ENCODE measurements at places on chromosomes 5 and 9.

GRCh38 chr5:64811050-64811640 is 42.4 kb downstream of the CWC27 start:
- DNase-seq: peak; percentile 61

DNA sequence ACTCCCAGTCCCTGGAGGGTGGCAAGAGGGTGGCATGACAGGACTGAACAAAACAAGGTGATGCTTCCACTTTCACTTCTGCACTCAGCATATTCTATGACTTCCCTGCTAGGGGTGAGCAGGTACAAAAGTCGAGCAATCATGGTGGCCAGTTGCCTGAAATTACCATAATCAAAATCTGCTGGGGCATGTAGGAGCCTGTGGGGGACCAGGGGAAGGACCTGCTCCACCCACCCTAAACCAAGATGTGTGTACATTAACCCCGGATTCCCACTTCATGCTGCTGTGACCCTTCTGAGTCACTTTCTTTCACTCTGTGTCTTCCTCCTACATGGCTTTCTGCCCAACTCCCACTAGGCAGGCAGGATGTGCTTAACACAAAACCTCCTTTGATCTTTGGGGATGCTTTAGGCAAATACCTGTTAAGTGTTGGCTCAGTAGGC is 73.3 kb upstream of the PHF24 start:
- DNase-seq: peak; percentile 20

DNA sequence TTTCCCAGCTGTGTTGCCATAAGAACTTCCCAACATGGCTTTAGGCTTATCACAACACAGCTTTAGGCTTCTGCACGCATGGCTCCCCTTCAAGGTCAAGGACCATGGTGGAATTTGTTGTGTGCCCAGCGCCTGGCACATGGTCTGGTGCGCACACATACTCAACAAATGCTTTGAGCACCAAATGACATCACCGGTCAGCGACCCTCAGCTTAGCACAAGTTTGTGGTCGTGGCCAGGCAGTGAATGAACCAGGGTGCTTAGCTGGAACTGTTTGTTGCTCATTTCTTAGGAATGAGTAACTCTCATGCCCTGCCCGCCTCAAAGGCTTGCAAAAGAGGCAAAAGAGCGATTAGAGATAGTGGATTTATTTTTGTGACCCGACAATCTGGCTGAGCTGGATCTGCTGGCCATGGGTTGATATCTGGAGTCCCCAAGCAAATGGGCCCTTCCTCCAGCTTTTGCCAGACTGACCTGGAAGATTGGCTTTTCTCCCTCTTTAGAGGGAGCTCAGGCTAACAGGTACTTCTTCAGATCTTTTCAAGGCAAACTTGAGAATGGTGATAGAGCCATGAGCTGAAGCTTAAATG is 58.9 kb downstream of the DAP start:
- DNase-seq: no peak

GRCh38 chr5:115484368-115484767 is 60.2 kb downstream of the FEM1C start:
- no peak for DNase-seq

DNA sequence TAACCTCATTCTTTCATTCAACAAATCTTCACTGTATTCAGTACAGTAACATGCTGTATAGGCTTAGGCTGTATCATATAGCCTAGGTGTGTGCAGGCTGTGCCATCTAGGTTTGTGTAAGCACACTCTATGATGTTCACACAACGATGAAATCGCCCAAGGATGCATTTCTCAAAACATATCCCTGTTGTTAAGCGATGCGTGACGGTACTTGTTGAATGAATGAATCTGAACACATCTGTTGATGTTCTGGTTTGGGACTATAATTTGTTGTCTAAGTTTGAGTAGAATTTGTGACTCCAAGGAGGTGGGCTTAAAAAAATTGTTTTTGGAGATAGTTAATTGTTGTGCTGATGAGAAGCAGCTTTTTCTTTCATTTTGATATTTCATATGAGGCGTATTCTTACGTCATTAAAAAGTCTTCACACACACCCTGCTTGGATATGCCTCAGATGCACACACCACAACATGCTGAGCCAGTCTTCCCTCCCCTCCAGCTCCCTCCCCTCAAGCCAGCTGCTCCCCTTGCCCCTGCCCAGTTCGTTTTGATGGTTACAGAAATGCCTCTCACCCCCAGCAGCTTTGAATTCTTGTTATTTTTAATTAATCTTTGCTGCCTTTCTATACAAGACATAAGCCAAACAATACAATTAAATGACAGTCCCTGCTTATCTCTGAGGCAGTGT is 5.5 kb upstream of the PSAT1 start:
- no peak for DNase-seq

DNA sequence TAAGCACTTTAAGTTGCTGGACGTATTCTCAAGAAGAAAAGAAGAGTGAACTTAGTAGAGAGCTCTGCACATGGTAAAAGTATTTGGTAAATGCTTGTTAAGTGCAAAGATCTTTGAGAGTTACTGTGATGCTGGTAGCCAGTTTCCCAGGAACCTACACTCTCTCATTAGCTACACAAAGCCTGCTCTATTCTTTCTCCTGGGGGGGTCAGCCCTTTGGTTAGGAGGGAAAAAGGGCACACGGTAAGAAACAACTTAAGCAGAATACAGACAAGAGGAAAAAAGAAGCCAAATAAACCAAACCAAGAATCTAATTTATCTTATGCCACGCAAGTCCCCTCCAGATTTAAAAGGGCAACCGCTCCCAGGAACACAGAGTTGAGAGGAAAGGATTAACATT is 1100.1 kb upstream of the CDH10 start:
- no peak for DNase-seq

- DNase-seq: no peak
Measured at GRCh38 chr5:56698463-56699381, 116.6 kb upstream of the MAP3K1 start.

DNA sequence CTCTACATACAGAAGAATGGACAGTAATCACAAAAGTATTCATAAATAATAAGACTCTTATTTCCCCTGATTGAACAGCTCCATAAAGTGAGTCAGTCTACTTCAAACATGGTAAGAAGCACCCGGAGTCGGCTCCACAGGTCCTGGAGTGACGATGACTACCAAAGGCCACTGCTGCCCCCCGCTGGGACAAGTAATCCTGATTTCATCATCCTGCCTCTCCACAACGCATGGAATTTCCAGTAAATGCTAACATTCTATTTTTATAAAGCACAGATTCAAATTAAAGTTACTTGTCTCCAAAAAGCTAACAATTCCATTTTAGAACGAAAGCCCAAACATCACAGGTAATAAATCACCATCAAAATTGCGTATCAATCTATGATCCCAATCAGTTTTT is 16.2 kb downstream of the ATPSCKMT start:
- no peak for DNase-seq

DNA sequence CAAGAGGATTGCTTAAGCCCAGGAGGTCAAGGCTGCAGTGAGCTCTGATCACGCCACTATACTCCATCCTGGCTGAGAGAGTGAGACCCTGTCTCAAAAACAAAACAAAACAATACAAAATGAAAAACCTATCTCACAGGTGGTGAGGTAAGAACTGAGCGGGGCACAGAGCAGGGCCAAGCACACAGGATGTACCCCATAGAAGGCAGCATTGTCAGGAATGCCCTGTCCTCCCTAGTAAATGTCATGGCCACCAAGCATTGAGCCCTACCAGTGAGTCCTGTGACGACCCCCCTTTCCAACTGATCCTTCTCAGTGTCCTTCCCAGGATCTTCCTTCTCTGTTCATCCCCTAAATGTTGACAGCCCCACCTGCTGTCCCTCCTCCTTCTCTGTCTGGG is 44.6 kb upstream of the ALDH1B1 start:
- no peak for DNase-seq

DNA sequence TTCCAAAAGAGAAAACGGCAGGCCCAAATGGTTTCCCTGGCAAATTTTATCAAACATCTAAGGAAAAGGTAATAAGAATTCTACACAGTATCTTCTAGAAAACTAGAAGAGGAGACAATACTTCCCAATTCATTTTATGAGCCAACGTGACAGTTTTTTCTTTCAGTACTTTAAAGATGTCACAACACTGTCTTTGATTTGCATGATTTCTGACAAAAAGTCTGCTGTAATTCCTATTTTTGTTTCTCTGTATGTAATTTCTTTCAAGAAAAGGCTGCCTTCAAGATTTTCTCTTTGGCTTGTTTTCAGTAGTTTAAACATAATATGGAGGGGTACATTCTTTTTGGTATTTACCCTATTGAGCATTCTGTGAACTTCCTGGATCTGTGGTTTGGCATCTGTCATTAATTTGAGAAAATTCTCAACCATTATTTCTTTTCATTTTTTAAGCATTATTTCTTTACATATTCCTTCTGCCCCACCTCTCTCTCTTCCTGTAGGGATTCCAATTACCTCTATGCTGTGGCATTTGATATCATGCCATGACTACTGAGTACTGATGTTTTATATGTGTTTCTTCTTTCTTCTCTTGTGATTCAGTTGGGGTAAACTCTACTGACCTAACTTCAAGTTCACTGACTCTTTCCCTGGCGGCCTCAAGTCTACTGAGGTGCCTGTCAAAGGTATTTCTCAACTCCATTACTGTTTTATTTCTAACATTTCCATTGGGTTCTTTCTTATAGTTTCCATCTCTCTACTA is 32.2 kb downstream of the ANKS6 start:
- DNase-seq: no peak

DNA sequence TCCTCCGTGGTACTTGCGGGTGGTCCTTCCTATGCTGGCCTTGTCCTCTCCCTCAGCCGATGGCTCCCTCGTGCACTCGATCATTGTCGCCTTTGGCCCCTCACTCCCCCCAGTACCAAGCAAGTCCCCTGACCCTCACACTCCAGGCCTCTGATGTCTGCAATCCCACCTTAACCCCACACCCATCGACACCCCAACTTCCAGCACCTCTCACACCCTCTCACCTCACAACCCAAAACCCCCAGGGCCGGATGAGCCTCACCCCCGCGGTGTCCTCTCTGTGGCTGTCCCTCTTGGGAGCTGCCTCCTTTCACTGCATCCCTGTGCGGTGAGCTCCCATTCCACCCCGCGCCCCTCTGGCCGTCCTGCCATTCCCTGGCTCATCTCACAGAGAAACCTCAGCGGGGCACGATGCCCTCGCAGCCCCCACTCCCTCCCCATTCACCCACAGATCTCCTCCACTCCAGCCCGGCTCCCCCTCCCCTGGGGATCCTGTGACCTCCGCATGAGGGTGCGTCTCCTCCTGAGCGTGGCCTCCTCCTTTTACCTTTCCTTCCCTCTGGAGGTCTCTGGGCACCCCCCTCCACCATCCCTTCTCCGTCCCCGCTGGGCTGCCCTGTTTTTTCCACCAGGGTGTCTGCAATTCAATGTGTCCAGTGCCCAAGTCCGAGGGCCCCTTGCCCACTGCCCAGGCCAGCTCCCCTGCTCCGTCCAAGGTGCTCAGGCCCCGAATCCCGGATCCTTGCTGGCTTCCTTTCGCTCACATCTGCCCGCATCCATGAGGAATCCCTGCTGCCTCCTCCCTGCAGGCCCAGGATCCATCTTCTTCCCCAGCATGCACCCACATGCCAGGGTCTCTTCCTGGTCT is 15.8 kb upstream of the RNU6ATAC start:
- no peak for DNase-seq

DNA sequence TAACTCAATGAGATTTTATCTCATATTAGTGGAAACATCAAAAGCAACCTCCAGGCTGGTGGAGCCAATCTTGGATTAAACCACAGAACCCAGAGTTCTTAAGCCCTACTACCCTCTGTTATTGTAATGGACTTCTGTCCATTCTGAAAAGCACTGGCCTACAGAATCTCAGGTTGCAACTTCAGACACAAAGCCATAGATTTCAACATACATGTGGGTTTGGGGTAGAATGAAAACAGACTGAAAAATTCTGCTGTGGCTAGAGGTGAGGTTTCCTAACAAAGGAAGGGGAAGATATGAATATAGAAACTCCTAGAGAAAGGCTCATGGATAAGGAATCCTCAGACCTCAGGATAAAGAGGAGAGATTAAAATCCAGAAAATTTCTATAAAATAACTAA is 569.8 kb upstream of the RIOK2 start:
- DNase-seq: no peak

DNA sequence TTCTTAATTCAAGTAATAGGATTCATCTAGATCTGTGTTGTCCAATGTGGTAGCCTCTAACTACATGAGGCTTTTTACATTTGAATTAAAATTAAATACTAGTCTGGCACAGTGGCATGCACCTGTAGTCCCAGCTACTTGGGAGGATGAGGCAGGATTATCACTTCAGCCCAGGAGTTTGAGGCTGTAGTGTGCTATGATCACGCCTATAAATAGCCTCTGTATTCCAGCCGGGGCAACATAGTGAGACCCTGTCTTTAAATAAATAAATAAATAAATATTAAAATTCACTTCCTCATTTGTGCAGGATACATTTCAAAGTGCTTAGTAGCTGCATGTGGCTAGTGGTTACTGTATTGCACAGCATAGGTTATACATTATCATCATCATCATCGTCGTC is 91.8 kb downstream of the UBE2R2 start:
- DNase-seq: no peak

DNA sequence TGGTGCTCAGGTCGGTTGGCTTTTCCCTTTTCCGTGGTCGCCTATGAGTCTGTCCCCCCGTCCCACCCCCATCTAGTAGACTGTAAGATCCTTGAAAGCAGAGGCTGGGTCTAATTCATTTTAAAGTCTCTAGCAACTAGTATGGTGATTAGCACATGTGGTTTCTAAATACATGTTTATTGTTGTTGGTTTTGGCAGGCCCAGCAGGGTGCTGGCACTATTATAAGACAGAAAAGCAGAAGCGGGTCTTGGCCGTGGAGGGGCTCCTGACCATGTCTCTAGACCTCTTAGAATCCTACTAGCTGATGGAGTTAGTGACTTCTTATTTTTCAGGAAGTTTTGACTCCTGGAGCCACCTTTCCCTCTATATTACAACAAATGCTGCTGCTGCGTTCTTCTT is 61.5 kb upstream of the TNFSF8 start:
- DNase-seq: no peak

DNA sequence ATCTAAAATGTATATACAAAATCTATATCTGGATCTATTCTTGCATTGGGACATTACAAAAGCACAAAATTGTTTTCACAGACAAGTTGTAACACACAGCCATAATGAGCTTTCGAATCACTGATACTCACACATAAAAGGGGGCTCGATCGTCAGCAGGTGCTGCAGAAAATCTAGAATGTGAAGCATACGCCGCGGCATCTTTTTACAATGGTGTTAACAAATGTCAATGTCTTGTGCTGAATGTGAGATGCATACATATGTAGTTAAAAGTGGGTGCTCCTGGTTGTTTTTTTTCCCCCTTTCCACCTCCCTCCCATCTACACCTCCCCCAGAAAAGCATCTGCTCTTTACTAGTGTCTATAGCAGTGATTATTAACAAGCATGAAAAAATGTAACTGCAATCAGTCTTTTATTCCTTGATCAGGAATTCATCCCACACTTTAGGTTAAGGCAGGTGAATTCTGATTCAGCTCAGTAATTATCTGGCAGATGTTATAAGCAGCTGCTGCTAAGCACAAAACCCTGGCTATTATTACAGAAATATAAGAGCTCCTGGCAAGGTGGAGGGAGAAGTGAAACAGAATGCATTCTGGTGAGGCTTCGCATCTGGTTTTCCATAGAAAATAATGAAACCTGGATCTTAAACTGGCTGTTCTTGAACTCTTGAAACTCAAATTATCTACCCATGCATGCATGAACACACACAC is 114.1 kb downstream of the MPDZ start:
- no peak for DNase-seq

- no peak for DNase-seq
Measured at GRCh38 chr5:5335700-5336264, 86.7 kb upstream of the ICE1 start.

- DNase-seq: no peak
Measured at GRCh38 chr9:655875-656274, 185.6 kb upstream of the DMRT1 start.

GRCh38 chr9:99019510-99020331 is 76.0 kb downstream of the COL15A1 start:
- DNase-seq: no peak

Data from Jurkat, Clone E6-1 (cell line).